ENCODE measurements at places on chromosomes 4 and X.
A peak's percentile ranks its signal among the peaks of the same experiment; 100 is the strongest.

GRCh38 chr4:4456351-4456750, 69.4 kb downstream of the NSG1 start:
- no peak for DNase-seq

DNA sequence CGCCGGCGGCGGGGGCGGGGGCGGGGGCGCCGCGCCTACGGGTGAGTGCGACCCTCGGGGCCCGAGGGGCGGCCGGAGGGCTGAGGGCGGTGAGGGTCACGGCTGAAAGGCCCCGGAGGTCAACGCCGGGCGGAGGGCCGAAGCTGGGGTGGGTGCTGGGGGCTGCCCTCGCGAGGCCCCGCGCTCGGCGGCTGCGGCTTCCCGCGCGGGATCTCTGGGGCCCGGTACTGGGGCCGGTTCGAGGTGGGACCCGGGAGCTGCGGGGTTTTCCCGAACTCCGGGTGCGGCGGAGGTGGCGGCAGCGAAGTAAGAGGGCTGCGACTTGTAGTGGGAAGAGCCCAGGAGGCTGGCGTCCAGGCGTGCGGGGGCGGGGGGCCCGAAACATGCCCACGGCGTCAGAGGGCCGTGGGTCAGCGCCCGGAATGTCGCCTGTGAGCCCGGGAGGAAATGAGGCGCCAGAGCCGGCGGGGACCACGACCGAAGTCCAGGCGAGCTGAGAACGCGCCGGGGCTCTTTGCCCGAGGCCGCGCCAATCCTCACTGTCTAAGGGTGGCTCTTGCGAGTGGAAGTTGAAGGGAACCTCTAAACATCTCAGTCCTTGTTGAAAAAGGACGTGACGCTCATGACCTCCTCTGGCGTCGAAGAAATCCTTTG, 407 bp downstream of the IL13RA1 start:
- no peak for DNase-seq

DNA sequence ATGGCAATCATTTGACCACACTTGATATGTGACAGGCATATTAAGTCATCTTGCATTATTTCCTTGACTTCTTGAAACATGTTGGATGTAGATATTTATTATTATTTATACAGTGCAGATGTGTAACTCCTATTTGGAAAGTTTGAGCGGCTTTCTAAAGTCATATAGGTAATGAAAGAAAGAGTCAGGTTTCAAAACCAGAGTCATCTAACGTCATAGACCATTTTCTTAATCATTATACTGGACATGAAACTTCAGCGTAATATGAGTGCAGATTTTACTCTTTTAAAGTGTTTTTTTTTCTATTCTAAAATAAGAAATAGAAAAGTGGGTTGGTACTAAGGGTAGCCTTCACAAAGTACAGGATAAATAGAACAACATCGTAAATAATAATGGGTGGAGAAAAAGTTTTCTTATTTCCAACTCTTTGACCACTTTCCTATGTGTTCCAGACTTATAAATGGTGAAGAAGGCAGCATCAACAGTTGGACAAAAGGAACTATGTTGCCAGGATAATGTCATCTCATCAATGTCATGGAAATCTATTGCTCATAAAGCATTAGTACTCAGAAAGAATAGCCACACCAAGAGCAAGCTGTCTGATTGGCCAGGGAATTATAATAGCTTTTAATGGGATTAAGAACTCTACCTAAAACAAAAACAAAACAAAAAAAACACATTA, 108.0 kb upstream of the PCDH18 start:
- no peak for DNase-seq

DNA sequence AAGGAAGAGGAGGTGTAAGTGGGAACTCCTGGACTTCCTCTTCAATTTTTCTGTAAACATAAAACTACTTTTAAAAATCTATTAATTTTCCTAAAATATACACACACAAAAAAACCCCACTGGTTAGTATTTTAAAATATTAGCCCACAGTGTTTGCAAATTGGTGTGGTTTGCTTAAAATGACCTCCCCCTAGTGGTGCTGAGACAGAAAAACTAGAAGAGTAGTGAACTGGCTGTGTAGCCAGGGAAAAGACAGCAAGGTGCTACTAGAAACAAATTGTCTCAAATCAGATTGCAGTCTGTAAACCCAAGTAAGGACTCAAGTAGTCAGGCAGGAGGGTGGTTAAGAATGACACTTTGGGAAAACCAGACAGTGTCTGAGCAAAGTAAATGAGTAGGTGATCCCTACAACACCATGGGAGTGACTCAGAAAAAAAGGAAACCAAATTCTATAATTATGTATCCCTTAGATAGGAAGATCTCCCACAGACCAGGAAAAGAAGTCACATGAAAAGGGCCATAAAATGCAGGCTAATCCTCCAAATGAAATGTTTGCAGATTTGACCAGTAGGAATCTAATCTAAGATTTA, 26.0 kb downstream of the AMTN start:
- no peak for DNase-seq

- no peak for DNase-seq
These were observed 284.9 kb upstream of the PUDP start for GRCh38 chrX:7432901-7433300.

DNA sequence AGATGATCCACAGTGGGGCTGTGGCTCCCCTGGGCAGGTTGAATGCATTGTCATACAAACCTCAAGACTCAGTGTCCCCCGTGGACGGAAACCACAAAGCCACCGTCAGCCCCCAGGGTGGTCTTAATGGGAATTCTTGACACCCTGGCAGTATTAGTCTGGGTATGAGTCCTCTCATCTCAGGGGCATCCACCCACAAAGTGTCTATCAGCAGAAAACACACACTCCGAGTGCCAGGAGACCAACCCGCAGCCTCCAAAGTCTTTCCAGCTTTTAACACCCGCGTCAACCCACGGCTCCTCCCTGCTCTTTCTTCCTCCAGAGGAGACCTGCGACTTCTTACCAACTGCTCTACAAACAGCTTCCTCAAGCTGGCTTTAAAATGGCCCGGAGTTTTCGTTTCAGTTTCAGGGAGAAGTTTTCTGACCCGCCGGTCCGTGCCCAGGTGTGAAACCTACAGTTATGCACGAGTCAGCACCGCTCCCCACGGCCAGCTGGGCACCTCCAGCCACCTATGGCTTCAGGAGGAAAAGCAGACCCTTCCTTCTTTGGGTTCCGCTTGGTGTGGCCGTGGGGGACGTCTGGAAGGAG, 14.4 kb upstream of the ASMTL start:
- no peak for DNase-seq

DNA sequence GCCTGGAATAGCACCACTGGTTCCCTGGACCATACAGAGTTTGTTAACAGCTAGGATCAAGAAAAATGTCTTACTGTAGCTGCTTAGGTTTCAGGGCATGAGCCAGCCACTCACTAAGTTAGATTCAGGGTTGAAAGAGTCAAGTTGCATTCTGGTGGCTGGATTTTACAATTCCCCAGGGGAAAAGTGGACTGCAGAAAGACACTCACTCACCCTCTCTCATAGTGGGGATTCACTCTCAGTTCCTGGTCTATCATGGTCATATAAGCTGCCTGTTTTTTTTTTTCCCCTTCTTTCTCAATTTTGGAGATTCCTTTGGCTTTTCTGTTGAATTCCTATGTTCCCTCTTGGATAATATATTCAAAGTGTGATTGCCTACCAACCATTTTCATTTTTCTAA, 744.2 kb upstream of the GRIA3 start:
- DNase-seq: no peak

DNA sequence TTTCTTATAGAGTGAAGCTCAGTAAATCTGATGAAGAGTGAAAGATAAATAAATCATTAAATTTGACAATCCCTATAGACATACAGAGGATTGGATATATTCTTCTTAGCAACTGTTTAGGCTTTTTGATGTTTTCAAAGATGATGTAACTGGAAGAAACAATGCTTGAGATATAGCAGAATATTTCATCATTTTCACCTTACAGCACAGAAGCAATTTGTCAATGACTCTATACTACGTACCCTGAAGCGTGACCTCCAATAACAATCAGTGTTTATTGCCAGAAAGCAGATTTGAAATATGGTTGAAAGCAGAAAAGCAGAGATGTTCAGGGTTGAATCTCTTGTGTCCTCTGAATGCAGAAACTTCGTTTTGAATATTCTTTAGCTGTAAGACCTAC, 228.4 kb downstream of the DTHD1 start:
- no peak for DNase-seq

GRCh38 chrX:148043271-148043855, 62.2 kb downstream of the FMR1NB start:
- DNase-seq: no peak

DNA sequence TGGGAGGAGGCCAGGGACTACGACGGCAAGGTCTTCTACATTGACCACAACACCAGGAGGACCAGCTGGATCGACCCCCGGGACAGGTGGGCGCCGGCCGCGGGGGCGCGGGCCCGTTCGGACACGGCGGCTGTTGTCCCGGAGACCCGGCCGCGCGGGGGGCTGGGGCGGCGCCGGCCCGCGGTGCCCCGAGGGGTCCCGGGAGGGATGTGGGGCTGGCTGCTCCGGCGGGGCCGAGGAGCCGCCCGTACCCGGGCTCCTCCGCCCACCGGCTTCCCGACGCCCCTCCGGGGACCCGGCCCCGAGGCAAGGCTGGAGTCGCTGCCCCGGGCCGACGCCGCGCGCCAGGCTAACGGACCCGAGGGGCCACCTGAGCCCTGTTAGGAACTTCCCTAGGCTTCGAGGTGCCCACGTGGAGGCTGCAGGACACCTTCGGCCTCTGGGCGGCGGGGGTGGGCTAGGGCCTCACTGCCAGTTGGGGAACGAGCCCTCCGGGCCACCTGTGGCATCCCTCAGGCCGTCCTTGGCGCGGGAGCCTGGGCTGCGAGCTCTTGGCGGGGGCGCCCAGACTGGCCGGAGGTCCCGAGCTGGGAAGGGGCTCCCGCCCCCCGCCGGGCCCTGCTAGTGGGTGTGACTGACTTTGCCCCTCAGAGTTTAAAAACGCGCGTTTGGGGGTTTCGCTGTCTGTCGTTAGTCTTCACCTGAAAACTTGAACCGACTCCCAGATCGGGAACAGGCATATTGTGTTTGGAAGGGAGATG, 660 bp downstream of the WWC2 start:
- DNase-seq: no peak

- no peak for DNase-seq
These were observed 26.7 kb downstream of the DYNLT3 start for GRCh38 chrX:37820646-37821045.

GRCh38 chrX:40663880-40664630, 16.7 kb upstream of the CXorf38 start:
- DNase-seq: peak; percentile 35

DNA sequence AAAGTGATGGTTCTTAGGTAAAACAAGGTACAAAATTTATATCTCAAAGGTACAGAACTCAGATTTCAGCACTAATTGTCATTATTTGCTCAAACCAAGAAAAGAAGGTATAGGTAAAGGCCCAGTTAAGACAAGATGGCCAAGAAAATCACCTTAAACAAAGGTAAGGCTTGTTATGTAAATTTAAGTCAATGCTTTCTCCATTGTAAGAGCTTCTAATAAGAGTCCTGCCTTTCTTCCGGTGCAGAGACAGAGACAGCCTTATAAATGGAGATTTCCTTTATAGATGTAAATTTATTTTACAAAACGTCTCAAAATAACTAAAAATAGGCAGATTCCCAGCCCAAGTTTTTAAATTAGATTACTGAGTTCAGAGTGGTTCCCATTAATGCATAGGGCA, 89.9 kb downstream of the EDA start:
- no peak for DNase-seq

GRCh38 chrX:63746278-63746677, 38.7 kb downstream of the ARHGEF9 start:
- no peak for DNase-seq
